ENCODE measurements at places on chromosomes 2 and 18.

DNA sequence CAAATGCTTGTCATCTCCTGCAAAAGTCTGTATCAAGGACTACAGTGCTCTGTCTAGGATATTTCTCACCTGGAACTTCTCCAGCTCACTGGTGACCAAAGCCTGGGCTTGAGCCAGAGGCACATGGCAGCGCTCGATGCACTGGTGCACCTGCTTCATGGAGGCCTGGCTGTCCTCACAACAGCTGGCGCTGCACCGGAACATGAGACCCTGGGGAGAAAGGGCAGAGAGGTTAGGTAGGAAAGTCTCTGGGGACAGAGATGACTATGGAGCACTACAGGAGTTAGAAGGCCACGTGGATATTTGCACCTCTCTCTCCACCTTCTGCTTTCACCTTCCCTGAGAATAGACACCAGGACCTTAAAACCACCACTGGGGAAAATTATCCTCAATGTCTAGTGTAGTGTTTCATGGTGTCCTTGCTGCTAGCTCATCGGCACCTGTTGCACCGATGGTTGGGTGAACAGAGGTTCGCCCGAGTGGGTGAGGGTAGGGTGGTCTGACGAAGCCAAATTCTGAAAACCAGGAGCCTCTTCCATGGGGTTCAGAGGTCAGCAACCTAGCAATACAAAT is 1.0 kb downstream of the FAM136A start:
- no peak for DNase-seq

DNA sequence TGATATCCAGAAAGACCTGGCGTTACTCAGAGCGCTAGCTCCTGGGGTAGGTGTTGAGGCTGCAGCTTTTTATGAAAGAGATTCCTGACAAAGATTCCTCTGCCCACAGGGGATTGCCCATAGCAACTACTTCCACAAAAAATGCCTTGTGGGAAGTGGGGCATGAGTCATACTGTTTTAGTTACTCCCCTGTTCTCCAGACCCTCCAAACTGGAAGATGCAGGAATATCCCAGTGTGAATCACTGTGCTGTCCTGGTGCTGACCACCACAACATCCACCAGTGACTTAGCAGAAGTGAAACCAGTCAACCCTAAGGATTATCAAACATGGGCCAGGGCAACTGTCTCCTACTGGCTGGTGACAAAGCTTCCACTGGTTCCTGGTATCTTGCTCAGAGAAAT is 61.8 kb downstream of the CDH2 start:
- no peak for DNase-seq

DNA sequence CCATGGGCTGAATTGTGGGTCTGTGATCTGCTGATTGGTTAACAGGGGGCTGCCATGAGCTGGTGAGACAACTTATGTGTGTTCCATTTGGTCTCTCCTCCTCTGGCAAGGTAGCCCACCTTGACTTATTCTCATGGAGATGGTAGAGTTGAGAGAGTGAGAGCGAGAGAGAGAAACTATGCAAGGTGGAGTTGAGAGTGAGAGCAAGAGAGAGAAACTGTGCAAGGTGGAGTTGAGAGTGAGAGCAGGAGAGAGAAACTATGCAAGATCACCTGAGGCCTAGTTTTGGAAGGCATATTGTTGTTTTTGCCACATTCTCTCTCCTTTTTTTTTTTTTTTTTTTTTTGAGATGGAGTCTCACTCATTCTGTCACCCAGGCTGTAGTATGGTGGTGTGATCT is 155.7 kb downstream of the UBR3 start:
- no peak for DNase-seq

DNA sequence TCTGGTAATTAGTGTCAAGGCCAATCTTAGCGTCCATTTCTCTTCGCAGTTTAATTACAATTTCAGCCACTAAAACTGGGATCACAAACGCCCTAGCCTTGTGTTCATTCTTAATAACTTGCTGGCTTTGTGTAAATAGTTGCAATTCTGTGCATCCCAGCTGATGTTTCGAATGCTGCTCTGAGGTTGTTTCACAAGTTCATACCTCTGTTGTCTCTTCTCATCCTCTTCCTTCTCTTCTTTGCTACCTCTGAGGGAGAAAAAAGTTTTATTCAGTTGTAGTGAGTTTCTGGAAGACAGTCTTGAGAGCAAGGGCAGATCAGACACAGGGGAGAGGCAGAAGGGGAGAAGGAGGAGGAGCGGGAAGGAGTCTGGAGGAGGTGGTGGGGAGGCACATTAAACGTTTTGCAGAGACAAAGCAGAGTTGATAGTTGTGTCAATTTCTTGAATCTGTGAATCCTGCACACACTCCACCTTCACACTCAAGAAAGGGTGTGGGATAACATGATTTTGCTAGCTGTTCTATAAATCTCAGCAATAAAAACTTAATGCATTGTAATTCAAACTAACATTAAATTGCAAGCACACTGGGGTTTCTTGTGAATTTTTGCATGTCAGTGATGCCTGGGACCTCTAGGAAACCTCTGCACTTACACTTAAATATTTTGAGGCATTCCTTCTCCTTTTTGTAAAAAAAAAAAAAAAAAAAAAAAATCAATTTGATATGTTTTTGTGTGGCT is 6.8 kb downstream of the MEIS1 start:
- no peak for DNase-seq

GRCh38 chr2:98572676-98573075 is 35.6 kb downstream of the COA5 start:
- no peak for DNase-seq

DNA sequence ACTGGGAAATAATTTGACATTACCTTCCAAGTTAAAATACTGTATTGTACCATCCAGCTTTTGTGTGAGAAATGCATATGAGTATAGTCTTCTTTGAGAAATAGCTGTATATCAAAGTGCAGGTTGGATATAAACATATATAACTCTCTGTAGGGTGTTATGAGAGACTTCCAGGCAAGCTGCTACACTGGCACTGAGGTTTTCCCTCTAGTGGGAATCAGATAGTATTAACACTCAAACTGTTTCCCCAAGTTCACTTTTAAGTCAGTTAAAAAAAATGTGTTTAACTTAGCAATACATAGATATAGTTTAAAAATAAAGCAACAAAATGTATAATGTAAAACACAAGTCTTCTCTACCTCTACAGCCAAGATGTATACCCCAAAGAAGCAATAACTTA is 368.4 kb upstream of the SLC8A1 start:
- DNase-seq = no peak

GRCh38 chr2:230905448-230906421 is 19.3 kb downstream of the GPR55 start:
- DNase-seq = peak; percentile 97

GRCh38 chr2:30777661-30778505 is 29.4 kb downstream of the CAPN13 start:
- DNase-seq = no peak

GRCh38 chr18:58268849-58269248 is 224.8 kb downstream of the NEDD4L start:
- DNase-seq = no peak

GRCh38 chr2:191740759-191741158 is 62.8 kb downstream of the NABP1 start:
- DNase-seq = no peak

DNA sequence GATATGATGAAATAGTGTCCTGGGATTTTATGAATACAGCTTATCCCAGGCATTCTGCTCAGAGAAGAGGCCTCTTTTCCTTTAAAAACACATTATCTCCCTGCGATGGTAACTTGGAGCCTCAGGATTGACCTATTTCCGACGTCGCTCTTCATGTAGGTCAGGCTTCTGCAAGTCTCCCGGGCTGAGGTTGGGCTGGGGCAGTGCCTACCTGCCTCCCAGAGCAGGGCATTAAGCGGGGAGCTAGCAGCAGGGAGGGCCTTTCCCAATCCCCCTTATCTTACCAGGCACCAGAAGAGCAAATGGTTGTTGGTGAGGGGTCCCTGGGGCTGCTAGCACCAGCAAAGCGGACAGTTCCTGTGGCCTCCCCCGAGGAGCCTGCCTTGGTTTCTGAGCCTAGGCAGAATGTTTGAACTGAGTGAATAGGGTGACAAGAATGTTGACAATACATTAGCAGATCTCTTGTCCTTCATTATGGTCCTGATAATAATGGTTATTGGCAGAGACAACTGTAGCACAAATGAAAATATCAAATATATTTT is 60.2 kb downstream of the TRPM8 start:
- no peak for DNase-seq

DNA sequence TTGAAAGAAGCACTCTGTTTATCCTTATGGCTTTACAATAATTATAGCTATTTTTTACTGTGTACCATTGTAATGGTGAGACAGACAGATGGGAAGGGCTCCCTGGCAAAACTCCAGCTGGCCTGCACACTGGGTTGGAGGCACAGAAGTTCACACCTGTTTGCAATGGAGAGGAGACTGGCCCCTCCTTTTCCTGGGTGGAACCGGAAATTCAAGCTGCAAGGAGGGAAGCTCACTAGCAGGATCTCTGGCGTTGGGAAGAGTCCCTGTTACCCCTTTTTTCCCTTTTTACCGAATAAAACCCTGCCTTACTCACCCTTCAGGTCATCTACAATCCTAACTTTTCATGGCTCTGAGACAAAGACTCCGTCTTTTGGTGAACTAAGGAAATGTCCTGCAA is 100.3 kb upstream of the TFPI start:
- no peak for DNase-seq

- no peak for DNase-seq
These were observed 2.5 kb downstream of the HTRA2 start for GRCh38 chr2:74532222-74532621.

DNA sequence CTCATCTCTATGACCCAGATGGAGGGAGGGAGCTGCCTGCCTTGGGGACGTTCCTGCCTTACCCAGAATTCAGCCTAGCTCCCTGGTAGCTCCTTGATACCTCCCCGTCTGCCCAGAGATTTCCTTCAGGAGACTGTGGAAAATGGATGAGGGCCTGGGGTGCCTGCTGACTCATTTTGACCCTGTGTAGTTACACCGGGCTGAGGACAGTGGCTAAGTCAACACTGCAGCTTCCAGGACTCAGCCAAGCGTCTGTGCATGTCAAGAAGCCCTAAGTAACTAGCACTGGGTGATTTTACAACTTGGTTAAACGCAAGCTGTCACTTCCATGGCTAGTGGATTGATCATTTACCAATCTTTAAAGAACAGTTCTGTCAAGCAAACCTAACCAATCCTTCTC is 23.3 kb upstream of the EPAS1 start:
- DNase-seq = no peak

GRCh38 chr2:191950132-191950874 is 103.4 kb upstream of the CAVIN2 start:
- no peak for DNase-seq

GRCh38 chr18:64403784-64404503 is 255.1 kb upstream of the LINC00305 start:
- no peak for DNase-seq

- peak; percentile 19 for DNase-seq
These were observed at the start of gene RNF152 for GRCh38 chr18:61892683-61893308. RNF152 (minus strand) TSS chr18:61893007; CDS start chr18:61816463, 76,544 bp downstream.

- DNase-seq = no peak
These were observed 409.3 kb downstream of the MTX2 start for GRCh38 chr2:176678571-176678970.

- no peak for DNase-seq
These were observed 319.8 kb downstream of the FBXO15 start for GRCh38 chr18:73827801-73828200.

GRCh38 chr2:172088245-172089004 is 3.1 kb downstream of the DLX1 start:
- DNase-seq = no peak

DNA sequence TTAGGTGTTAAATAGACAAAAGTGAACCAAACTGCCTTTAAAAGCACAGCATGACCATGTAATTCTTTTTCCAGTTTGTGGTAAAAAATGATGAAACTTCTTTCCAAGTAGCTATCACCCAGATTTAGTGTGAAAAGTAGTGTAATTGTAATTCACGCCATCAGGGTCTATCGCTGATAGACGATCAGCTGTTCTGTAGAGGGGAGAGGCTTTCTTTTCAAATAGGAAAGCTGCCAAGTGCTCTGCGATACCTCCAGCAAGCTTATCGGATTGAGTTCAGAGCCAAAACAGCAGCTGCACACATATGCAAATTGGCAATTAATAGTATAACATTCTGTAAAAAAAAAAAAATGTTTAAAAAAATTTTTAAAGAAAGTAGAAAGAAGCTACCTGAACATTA is 61.9 kb upstream of the PSMD14 start:
- DNase-seq = no peak

DNA sequence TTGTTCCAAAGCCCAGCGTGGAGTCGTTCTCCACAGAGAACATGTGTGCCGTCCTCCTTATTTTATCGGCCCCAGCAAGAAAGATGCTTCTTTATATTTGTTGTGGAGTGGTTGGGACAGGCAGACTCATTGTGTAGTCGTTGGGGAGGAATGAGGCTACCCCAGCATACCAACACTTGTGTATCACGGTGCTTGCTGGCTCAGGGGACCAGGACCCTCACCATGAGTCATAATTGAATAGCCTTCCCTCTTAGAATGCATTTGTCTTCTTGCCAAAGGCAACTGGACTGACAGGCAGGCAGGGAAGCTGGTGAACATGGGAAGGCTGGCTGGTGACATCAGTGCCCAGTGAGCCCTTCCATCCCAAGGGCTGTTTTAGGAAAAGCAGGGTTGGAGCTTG is 4.7 kb downstream of the CAPN10 start:
- no peak for DNase-seq

- DNase-seq = no peak
These were observed 79.2 kb upstream of the IL1R2 start for GRCh38 chr2:101912545-101912944.

DNA sequence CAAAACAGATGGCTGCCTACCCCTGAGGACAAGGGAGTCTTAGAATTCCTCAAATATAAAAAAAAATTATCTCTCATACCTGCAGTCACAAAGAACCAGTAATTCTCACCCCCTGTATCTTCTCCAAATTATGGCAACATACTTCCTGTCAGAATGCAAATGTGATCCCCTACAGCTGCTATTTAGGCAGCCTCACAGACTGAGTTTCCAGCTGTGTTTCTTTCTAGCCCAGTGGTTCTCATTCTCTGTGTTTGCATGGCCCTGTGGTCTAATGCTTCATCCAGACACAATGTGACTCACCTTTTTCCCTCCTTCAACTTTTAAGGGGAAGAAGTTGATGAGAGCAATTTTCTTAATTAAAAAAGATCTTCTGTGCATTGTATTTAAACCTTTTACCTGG is 726.3 kb downstream of the TSN start:
- no peak for DNase-seq

GRCh38 chr18:9055626-9056025 is 46.9 kb upstream of the NDUFV2 start:
- no peak for DNase-seq

- no peak for DNase-seq
These were observed 170.7 kb downstream of the TMEM182 start for GRCh38 chr2:102932501-102932900.

DNA sequence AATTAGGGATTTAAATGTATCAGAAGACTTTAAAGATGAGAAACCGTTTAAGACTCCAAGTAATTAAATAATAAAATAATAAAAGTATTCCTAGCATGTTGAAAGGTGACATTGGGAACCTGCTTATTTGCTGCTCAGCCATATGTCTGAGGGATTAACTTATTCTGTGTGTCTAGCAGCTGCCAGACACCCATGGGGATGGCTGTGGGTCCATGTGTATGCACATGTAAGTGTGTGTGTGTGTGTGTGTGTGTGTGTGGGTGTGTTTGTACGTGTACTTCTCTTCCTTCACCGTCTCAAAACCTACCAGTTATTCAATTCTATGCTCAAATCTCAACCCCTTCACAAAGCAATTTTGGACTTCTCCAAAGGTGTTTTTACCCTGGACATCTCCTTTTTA is 124.5 kb downstream of the SETBP1 start:
- no peak for DNase-seq

GRCh38 chr2:219560037-219560892 is 11.1 kb downstream of the OBSL1 start:
- DNase-seq = no peak

Measured in stimulated activated CD4-positive, alpha-beta T cell treated with anti-CD3 and anti-CD28 coated beads, Interleukin-4, amount 100 ng/mL, for 4 hours (primary cell).